ENCODE measurements at places on chromosomes 2 and 18.

- no peaks in the 10 kb centered on the region for H3K27me3 ChIP-seq
- no peak overlapping the region for H3K4me3 ChIP-seq
- no peak overlapping the region for H3K27ac ChIP-seq
- H3K36me3 ChIP-seq = no peaks in the 10 kb centered on the region
- no peaks in the 10 kb centered on the region for H3K4me1 ChIP-seq
Measured at GRCh38 chr18:42545825-42546224, 569.7 kb downstream of the RIT2 start.

DNA sequence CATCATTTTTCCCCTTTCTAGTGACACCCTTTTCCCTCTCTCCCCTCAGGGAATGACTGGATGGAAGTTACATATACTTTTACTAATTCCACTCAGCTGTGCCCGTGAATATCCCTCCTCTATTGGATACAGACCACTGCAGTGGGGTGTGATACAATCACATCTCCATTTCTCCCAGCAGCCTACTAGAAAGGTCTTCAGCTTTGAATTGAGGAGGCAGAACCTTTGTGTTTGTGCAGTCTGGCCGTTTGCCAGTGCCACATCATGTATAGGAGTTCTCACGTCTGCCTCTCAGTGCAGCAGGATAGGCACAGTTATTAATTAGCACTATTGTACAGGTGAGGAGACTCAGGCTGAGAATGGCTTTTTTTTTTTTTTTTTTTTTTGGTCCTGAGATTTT is 16.4 kb downstream of the TNFRSF11A start:
- H3K27me3 ChIP-seq = peaks cover 6% of the 10 kb centered on the region
- no peak overlapping the region for H3K4me3 ChIP-seq
- no peak for DNase-seq
- no peak overlapping the region for H3K27ac ChIP-seq
- peaks cover 5% of the 10 kb centered on the region for H3K4me1 ChIP-seq

DNA sequence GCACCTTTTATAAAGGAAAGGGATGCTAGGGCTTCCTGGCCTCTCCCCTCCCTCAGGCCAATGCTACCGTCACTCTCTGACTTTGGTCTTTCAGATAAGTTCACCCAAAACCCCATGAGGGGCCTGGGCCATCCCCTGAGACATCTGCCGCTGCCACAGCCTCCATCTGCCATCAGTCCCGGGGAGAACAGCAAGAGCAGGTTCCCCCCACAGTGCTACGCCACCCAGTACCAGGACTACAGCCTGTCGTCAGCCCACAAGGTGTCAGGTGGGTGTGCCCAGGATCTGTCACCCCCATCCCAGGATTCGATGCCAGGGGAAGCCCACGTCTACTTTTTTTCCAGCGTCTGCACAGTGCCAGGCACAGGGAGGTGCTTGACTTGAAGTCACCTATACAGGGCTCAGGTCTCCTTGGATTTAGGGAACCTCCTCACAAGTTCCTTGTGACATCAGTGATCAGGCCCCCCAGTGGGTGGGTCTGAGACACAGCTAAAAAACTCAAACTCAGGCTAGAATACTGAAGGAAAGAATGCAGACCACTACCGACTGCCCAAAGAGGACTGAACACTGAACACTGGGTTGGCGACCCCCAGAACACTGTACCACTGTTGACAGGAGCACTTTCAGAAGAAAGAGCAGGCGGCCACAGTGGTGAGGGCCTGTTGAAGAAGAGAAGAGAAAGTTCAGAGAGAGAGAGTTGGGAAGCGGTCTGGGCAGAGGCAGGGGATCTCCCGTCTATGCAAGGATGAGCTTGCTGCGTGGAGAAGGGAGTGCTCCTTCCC is 85.3 kb downstream of the EPAS1 start:
- no peak overlapping the region for H3K27ac ChIP-seq
- H3K27me3 ChIP-seq = no peaks in the 10 kb centered on the region
- H3K4me3 ChIP-seq = no peak overlapping the region
- DNase-seq = no peak

DNA sequence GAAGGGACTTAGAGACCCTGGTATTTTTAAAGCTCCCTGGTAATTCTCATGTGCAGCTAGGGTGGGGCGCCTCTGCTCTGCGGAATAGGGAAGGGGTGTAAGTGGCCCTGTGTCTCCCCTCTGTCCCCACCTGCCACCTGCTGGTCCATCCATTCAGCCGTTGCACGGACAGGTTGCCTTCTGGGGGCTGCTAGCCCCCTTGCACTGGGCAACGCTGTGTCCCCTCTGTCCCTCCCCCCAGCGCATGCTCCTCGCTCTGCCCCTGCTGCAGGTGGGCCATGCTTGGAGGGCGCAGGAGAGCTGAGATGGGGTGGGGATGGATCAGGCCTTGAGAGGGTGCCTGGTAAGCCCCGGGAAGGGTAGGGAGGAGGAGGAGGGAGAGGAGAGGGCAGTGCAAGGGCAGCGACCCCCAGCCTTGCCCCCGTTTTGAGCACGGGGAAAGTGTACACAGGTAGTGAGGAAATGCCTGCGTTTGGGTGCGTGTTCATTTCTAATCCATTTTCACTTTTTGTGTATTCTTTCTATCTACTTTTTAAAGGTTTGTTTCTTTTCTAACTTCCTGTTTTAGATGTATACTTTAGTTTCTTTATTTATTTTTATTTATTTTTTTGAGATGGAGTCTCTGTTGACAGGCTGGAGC is 23.9 kb downstream of the RRM2 start:
- DNase-seq = no peak
- no peaks in the 10 kb centered on the region for H3K4me1 ChIP-seq
- no peaks in the 10 kb centered on the region for H3K27me3 ChIP-seq
- H3K27ac ChIP-seq = no peak overlapping the region
- H3K4me3 ChIP-seq = no peak overlapping the region

DNA sequence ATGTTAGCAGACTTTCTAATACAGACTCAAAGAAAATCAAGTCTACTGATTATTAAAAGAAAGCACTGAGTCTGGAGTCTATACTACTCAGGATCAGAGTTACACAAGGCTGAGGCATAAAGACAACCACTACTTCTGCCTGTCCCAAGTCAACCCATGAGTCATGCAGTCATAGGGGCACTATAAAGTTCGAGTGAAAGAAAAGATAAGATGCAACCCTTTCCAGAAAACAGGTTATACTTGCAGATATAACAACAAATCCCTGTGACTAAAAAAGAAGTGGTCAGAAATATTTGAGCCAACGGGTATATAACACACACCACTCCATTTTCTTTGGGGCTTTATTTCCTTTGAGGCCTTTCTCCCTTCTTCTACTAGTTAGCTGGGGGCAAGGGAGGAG is 18.6 kb upstream of the SCRN3 start:
- no peak overlapping the region for H3K4me3 ChIP-seq
- H3K36me3 ChIP-seq = peaks cover 97% of the 10 kb centered on the region
- H3K27me3 ChIP-seq = no peaks in the 10 kb centered on the region
- no peak for DNase-seq

DNA sequence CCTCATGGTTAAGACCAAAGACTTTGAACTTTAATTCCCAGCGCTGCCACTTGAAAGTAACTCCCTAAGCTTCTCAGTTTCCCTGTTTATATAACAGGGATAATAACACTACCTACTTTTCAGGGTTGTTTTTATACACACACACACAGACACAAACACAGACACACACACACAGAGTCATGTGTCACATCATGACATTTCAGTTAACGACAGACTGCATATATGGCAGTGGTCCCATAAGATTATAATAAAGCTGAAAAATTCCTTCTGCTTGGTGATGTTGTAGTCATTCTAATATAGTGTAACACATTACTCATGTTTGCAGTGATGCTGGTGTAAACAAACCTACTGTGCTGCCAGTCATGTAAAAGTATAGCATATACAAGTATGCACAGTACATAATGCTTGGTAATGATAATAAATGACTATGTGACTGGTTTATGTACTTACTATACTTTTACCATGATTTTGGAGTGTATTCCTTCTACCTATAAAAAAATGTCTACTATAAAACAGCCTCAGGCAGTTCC is 89.2 kb upstream of the ITGA4 start:
- no peak overlapping the region for H3K4me3 ChIP-seq
- peaks cover 11% of the 10 kb centered on the region for H3K4me1 ChIP-seq
- no peak for DNase-seq
- no peaks in the 10 kb centered on the region for H3K27me3 ChIP-seq
- no peaks in the 10 kb centered on the region for H3K36me3 ChIP-seq

GRCh38 chr2:7588295-7588694 is 671.1 kb downstream of the RNF144A start:
- DNase-seq = no peak
- H3K27me3 ChIP-seq = no peaks in the 10 kb centered on the region
- no peak overlapping the region for H3K27ac ChIP-seq
- H3K4me1 ChIP-seq = no peaks in the 10 kb centered on the region

DNA sequence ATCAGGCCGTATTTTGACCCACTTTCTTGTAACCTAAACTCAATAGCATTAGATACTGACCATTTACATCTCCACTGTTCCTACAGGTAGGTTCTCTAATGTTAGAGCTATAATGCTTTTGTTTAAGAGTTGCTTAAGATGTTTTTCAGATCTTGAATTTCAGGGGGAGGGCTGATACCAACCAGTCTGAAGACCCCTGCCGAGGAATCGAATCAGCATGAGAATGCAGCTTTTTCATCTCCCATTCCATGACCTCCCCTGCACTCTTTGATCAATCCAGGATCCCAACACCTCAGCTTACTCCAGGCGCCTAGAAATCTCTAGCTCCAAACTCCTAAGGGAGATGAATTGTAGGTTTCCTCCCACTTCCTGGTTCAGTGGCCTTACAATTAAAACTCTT is 120.5 kb upstream of the MC4R start:
- H3K4me3 ChIP-seq = no peak overlapping the region
- H3K27ac ChIP-seq = no peak overlapping the region
- no peaks in the 10 kb centered on the region for H3K27me3 ChIP-seq
- DNase-seq = no peak

GRCh38 chr2:217791551-217791950 is 211.2 kb downstream of the TNS1 start:
- peaks cover 12% of the 10 kb centered on the region for H3K36me3 ChIP-seq
- H3K27me3 ChIP-seq = no peaks in the 10 kb centered on the region
- no peak overlapping the region for H3K4me3 ChIP-seq

- DNase-seq = no peak
- H3K36me3 ChIP-seq = peaks cover 34% of the 10 kb centered on the region
Measured at GRCh38 chr18:79756826-79757225, 40.9 kb upstream of the KCNG2 start.

GRCh38 chr18:8130096-8130495 is 479.1 kb upstream of the RAB12 start:
- H3K36me3 ChIP-seq = no peaks in the 10 kb centered on the region
- H3K4me3 ChIP-seq = no peak overlapping the region
- no peaks in the 10 kb centered on the region for H3K4me1 ChIP-seq
- DNase-seq = no peak
- H3K27ac ChIP-seq = no peak overlapping the region

DNA sequence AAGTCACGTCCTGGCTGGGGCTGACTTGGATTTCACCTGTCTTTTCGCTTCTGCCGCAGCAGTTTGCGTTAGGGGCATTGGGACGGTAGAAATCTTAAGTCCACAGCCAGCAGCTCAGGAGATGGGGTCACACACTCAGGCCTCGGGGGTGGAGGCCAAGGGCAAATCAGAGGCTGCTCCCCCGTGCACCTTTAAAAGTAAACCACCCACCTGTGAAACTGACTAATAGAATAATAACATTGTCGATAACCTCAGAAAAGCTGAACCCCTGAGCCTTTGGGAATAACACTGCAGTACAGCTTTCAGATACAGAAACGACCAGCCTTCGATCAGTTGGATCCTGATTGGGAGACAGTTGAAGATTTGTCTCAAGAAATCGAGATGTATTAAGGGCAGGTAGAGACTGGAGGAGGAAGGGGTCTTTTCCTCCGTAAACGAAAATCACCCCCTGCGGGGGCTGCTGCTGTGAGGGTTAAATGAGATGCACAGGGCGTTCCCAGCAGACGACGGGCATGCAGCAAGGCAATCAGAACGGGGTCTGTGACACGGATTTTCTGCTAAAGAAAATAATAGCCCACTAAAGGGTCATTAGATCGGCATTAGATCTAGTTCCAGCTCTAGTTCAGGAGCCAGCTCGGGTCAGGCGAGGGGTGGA is 16.4 kb upstream of the NFATC1 start:
- H3K36me3 ChIP-seq = peaks cover 28% of the 10 kb centered on the region
- DNase-seq = no peak
- H3K4me3 ChIP-seq = no peak overlapping the region
- H3K4me1 ChIP-seq = peaks cover 7% of the 10 kb centered on the region
- H3K27me3 ChIP-seq = no peaks in the 10 kb centered on the region

GRCh38 chr2:55932843-55933242 is 9.3 kb upstream of the EFEMP1 start:
- H3K27ac ChIP-seq = no peak overlapping the region
- no peaks in the 10 kb centered on the region for H3K27me3 ChIP-seq
- DNase-seq = no peak
- H3K36me3 ChIP-seq = no peaks in the 10 kb centered on the region
- H3K4me1 ChIP-seq = no peaks in the 10 kb centered on the region

GRCh38 chr2:187091664-187092063 is 242.7 kb upstream of the ZSWIM2 start:
- no peaks in the 10 kb centered on the region for H3K4me1 ChIP-seq
- H3K4me3 ChIP-seq = no peak overlapping the region
- no peaks in the 10 kb centered on the region for H3K27me3 ChIP-seq

- no peak overlapping the region for H3K4me3 ChIP-seq
- H3K27ac ChIP-seq = no peak overlapping the region
- DNase-seq = no peak
- peaks cover 100% of the 10 kb centered on the region for H3K27me3 ChIP-seq
Measured at GRCh38 chr2:172087780-172088244, 2.5 kb downstream of the DLX1 start.

DNA sequence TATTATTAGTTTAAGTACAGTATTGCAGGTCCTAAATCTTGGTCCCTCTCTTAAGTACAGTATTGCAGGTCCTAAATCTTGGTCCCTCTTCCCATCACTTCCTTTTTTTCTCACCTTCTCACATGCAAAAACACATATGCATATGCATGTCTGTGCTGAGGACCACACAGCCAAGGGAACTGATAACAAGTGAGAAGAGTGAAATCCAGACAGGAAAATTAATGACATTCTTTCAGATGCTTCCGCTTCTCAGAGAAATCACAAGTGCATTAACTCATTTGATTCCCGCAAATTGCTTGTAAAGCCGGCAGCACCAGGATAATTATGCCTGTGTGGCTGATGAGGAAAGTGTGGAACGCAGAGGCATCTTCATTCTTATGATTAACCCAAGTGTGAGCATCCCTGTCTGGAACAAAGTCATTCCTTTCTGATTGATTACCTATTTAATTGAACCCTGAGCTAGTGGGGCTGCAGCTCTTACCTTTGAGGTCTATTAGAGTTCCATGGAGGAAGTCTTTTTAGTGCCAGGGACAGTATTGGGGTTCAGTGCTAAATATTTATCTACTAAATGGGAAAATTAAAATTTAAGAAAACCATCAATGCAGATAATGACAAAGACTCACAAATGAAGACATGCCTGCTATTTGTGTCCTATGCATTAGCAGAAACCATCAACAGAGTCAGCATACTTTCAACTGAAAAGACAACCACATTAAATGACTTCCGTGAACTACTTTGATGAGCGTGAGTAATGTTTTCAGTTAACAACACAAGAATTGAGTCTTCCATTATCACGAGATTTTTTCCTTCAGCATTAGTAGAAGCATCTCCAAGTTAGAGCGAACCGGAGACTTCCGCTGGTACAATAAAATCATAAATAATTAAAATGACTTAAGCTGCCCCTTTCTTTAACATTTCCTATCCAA is 220.4 kb upstream of the SLC35G4 start:
- H3K27me3 ChIP-seq = no peaks in the 10 kb centered on the region
- H3K36me3 ChIP-seq = no peaks in the 10 kb centered on the region
- H3K27ac ChIP-seq = no peak overlapping the region
- H3K4me1 ChIP-seq = no peaks in the 10 kb centered on the region
- no peak overlapping the region for H3K4me3 ChIP-seq
